ENCODE measurements at places on chromosomes 16 and 17.
A peak's percentile ranks its signal among the peaks of the same experiment; 100 is the strongest.

GRCh38 chr16:31002862-31003341 is 7.5 kb downstream of the STX1B start:
- no peak for DNase-seq

- no peak for DNase-seq
These were observed 81.9 kb downstream of the UTP18 start for GRCh38 chr17:51342257-51342656.

DNA sequence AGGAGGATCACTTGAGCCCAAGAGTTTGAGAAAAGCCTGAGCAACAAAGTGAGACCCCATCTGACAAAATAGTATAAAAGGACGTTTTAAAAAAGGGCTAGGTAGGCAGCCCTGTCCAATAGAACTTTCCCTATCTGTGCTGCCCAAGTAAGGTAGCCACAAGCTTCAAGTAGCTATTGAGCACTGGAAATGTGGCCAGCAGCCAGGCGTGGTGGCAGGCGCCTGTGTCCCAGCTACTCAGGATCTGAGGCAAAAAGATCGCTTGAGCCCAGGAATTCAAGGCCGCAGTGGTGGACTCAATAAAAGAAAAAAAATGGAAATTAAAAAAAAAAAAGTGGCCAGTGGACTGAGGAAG is 1.5 kb upstream of the NQO1 start:
- DNase-seq = no peak

GRCh38 chr17:79098282-79098867 is 23.8 kb downstream of the ENGASE start:
- DNase-seq = no peak

- no peak for DNase-seq
These were observed 11.6 kb downstream of the ZNF423 start for GRCh38 chr16:49844359-49844758.

GRCh38 chr16:85061566-85061965 is 34.0 kb downstream of the KIAA0513 start:
- DNase-seq = no peak

- DNase-seq = peak; percentile 63
These were observed 14.4 kb upstream of the FAAP100 start for GRCh38 chr17:81566461-81567126.

DNA sequence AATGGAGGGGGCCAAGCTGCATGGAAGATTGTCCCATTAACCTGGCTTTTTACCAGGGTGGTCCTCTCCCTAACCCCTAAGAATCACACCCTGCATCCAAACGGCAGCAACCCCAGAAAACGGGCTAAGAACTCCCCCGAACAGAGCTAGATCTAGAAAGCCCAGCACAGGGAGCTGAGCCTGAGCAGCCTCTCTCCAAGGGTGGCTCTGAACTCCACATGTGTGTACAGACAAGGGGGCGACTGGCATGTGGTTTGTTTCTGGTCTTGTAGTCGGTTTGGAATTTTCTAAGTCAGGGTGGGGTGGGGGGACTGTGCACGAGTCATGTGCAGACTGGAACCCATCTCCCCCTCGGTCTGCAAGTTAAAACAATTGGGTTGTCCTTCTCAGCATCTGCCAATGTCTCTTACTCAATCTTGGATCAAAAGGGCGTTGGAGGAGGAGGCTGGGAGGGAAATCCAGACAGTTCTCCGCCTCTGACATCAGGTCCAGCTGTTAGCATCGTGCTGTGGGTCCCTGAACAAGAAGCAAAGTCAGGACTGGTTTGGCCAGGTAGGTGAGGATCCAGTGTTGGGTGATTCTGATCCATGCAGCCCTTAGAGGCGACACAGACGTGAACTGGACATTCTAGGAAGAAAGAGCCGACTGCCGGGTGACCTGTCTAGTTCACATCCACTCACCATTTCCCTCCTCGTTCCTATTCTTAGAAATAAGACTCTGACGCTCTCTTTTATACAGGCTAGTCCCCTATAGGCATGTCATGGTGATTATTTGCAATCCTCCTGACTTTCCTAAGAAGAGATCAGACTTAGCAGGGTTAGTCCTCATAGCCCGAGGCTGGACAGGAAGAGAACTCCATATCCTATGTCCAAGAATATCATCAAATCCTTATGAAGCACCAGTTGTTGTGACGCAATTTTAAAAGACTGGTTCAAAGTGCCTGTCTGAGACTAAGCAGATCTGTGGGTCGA is 381.8 kb downstream of the SOX9 start:
- DNase-seq = no peak

- DNase-seq = no peak
These were observed 18.9 kb downstream of the ARHGAP17 start for GRCh38 chr16:24996301-24996700.

DNA sequence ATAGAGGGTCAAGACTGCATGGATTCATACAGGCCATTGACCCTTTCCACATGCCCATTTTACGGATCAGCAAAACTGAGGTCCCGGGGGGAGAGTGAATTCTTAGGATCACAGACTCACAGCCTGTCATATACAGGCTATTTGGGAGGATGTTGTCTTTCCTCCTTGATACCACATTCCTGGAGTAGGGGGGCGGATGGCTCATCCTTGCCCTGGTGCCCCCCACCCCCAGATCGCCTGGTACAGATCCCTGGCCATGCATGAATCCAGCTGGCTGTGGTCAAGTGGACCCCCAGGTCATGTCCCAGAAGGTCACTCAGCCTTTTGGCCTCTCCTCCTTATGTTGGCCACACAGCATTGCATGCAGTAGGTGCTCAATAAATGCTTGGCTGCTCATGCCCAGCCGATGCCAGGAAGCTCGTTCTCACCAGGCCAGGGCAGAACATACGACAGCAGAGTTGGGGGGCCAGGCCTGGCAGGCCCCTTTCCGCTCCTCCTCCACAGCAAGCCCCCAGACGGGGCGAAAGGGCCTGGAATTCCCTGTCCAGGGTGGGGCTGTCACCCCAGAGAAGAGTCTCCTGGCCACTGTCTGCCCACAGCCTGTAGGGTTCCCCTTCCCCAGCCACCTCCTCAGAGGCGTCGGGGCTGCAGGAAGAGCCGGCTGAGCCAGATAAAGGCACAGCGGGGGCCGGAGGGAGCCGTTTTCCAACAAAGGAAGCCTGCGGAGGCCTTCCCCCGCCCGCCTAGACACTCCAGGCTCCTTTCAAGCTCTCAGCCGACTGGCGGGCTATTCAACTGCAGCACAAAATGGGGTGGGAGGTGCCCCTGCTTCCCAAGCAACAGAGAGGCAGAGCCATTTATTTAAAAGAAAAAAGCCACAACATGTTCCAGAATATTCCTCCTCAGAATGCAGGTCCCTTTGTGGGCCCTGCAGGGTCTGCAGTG is 215.7 kb upstream of the CIBAR2 start:
- no peak for DNase-seq

- no peak for DNase-seq
These were observed 6.9 kb downstream of the KRT31 start for GRCh38 chr17:41390411-41390938.

- DNase-seq = no peak
These were observed 190.2 kb upstream of the GSE1 start for GRCh38 chr16:85422632-85423550.

DNA sequence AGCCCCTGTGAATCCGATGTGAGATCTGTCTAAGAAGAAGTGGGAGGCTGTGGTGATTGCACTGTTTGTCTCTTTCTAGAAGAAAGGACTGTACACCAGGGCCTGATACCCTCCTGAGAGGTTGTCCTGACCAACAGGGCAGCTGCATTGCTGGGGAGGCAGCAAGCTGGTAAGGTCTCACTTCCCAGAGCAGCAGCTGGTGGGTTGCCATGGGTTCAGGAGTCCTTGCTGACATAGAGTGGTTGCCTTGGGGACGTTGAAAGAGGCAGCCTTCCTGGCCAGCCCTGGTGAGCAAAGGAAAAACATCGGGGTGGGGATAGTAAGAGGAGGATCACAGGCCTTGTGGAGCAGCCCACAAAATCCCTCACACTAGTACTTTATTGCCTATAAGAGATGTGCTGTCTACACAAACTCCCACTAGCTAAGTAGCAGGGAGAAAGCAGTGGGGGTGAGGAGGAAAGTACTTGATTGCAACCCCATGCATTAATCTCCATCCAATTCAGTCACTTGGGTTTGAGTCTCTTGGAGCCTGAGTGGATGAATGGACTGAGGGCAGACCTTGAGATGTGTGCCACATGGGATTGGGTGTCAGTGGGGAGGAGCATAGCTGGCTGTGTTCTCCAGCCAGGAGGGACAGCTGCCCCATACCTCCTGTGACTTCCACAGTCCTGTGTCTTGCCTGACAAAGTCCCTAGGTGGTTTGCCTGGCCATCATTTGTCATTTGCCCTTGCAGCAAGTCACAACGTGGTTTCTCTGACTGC is 143.8 kb upstream of the RPL38 start:
- DNase-seq = no peak

DNA sequence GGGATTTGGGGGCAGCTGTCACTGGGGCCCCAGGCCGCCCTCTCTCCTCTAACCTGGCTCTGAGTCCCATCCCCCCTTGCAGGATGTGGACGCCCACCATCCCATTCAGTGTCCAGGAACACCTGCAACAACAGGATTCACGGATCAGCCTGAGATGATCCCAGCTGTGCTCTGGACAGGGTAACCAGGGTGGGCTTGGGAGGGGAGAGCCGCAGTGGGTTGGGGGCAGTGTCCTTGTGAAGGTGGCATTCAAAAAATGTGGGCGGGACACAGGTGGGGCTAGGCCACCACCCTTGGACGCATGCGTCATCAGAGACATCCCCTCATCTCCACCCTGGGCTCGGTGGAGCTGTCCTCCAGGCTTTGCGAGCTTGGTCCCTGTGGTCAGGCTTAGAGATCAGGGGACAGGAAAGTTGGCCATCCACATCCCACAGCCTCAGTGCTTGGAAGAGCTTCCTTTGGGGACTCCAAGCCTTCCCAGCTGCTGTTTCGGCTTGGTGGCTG is 19.1 kb downstream of the DEXI start:
- no peak for DNase-seq

- DNase-seq = no peak
These were observed 2.8 kb downstream of the SP6 start for GRCh38 chr17:47848198-47848513.

- DNase-seq = no peak
These were observed 423.5 kb downstream of the MAF start for GRCh38 chr16:79177018-79177417.

DNA sequence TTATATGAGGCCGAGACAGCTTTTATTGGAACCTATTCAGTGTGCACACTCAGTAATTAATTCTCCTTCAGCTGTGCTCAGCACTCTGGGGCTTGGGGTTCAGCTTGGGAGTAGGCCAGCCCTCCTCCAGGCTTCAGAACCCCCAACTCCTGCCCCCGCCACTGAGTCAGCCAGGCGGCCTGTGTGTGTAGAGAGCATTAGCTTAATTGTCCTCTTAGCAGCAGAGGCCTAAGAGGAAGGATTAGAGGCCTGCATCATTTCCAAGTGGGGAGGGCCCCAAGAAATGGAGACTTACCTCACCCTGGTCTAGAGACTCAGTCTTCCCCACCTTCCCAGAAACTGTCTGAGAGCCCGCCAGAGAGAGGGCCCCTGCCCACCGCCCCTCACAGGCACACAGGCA is 772 bp downstream of the PRSS53 start:
- no peak for DNase-seq

GRCh38 chr17:4208238-4208637 is 55.5 kb downstream of the ANKFY1 start:
- no peak for DNase-seq

GRCh38 chr17:19720210-19720475 is 3.8 kb upstream of the SLC47A2 start:
- DNase-seq = no peak

- DNase-seq = no peak
These were observed 5.2 kb downstream of the FLII start for GRCh38 chr17:18253187-18253884.

Measured in right renal pelvis (tissue), 4 donors.